ENCODE measurements at places on chromosomes 13 and 19.

DNA sequence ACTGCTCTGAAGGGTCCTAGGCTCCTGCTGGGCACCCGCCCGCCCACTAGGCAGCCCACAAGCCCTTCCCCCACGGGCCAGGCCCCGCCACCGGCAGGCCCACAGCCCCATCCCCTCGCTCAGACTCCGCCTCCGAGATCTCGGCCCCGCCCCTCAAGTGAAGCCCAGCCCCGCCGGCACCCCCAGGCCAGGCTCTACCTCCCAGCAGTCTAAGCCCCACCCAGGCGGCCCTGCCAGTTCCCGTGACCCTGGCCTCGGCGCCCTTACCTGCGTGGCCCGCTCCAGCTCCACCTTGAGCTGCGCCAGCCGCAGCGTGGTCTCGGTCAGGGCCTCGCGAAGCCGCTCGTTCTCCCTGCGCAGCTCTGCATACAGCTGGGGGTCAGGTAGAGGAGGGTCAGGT is 16.3 kb downstream of the EPS8L1 start:
- no peak for DNase-seq

- no peak for DNase-seq
These were observed 110.3 kb upstream of the ABCC4 start for GRCh38 chr13:95411428-95412040.

DNA sequence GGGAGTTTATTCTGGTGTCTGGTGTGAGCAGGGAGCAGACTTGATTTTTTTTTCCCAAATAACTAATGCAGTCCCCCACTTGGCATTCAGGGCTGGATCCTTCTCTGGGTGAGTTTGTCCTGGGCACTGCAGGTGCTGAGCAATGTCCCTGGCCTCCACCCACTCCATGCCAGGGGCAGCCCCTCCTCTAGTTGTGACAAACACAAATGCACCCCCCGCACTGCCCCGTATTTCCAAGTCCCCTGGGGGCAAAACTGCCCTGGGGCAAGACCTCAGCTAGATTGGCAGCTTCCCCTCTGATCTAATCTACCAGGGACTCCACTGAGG is 6.4 kb downstream of the MOB3A start:
- no peak for DNase-seq

DNA sequence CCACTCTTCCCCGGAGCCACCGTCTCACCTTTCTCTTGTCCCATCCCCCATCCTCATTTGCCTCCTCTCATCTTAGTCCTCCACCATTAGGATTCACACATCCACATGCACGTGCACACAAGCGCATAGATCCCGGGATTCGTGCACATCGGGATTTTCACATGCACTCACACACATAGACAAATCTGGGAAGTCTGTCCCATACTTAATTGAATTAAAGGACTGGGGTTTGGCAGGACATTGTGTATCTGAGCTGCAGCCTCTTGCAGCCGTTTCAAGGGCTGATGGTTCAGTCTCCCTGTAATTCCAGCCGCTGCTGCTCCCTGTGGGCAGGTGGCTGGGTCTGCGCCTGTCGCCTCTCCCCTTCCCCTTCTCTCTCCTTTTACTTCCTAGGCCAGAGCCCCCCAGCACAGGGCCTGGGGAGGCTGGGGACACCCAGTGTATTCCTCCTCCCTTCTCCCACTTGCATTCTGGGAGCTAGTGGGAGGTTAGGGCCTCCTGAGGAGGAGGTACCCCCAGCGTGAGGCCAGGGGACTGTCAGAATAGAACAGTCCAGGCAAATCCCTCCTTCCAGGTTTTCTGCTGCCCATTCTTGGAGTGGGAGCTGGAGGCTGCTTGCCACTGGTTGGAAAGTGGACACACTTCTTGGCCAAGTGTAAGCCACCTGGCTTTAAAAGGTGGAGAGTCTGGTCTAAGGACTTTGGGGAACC is 43.6 kb downstream of the LYL1 start:
- no peak for DNase-seq

GRCh38 chr13:78100486-78100885 is 181.9 kb upstream of the EDNRB start:
- no peak for DNase-seq

GRCh38 chr13:109784590-109785140 is 1.7 kb downstream of the IRS2 start:
- peak; percentile 88 for DNase-seq

DNA sequence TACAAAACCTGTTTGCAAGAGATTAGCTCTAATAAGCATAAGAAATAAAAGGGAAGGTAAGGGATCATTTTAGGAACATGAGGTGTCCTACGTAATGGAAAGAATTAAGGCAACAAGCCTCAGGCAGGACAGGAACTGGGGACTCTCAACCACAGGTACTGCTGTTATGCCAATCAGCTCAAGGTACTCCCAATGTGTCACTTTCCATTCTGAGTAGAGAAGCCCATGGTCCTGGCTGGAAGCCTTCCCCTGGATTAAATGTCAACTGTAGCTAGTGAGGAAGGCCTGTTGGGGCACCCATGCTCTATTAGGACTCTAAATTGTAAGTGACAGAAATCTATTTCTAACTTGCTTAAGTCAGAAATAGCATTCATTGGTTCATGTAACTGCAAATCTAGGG is 134.6 kb downstream of the DPF1 start:
- no peak for DNase-seq

- no peak for DNase-seq
These were observed 27.6 kb downstream of the AP2S1 start for GRCh38 chr19:46823049-46823448.

- DNase-seq: no peak
These were observed 24.9 kb downstream of the CELF5 start for GRCh38 chr19:3249408-3249807.

DNA sequence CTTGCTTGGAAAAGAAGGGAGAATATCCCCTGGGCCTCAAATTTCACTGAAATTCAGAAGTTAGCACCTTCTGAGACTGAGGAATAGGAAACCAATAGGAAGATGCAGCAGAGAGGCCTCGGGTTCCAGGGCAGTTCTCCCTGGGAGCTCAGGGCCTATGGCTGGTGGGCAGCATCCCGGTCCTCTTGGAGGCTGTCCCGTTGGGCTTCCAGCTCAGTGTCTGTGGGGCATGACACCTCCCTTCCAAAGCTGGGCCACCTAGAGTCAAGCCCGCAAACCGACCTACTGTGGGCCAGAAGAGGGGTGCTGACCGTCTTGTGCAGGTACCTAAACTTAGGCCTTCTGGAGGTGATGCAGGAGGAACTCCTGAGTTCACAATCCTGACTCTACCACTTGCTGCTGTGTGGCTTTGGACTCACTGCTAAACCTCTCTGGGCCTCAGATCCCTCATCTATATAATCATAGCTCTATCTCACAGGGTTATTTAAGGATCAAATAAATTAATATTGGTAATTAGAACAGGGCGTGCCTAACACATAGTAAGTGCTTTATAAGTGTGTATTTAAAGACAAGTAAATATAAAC is 17.1 kb downstream of the SIAH3 start:
- no peak for DNase-seq

GRCh38 chr19:30452931-30453330 is 80.7 kb downstream of the ZNF536 start:
- DNase-seq: no peak

- no peak for DNase-seq
These were observed 27.0 kb upstream of the ZNF726 start for GRCh38 chr19:23887642-23888041.

- DNase-seq: no peak
These were observed 357.2 kb downstream of the DLEU7 start for GRCh38 chr13:50485979-50486935.

- no peak for DNase-seq
These were observed 1.2 kb downstream of the MEDAG start for GRCh38 chr13:30907121-30907861.

- DNase-seq: no peak
These were observed 3.7 kb upstream of the ZNF552 start for GRCh38 chr19:57818378-57818777.

GRCh38 chr19:23766951-23767350 is 8.3 kb upstream of the ZNF681 start:
- DNase-seq: no peak

GRCh38 chr13:106515635-106516254 is 19.7 kb downstream of the EFNB2 start:
- DNase-seq: no peak

- no peak for DNase-seq
These were observed 14.6 kb downstream of the GSX1 start for GRCh38 chr13:27806744-27807387.
